HCT116 (cell line): ENCODE measurements at places on chromosomes 2 and 18. TPM values are rescaled to one million over a fixed set of nuclear protein-coding genes. Genes with fewer than 3 reads are reported as not detected.

DNA sequence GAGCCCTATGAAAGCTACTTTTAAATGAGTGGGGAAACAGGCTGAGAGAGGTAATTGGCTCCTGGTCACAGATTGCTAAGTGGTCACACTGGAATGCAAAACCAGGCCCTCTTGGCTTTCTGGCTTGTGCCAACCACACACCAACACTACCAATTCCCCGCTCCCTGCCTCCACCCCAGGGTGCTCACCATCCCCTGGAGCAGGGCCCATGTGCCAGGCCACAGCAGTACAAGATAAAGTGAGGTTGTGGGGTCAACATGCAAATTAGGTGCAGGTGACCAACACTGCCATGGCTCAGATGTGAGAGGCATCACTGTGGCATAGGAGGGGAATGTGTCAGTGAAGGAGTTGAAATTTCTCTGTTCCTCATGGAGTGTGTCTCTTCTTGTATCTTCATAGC is 312.5 kb downstream of the MYCN start:
- H3K36me3 ChIP-seq = no peaks in the 10 kb centered on the region
- H3K27ac ChIP-seq = no peak overlapping the region
- H3K4me3 ChIP-seq = no peak overlapping the region
- H3K4me1 ChIP-seq = no peaks in the 10 kb centered on the region
- H3K27me3 ChIP-seq = peaks cover 12% of the 10 kb centered on the region; the same call in 1 of the 2 replicates

DNA sequence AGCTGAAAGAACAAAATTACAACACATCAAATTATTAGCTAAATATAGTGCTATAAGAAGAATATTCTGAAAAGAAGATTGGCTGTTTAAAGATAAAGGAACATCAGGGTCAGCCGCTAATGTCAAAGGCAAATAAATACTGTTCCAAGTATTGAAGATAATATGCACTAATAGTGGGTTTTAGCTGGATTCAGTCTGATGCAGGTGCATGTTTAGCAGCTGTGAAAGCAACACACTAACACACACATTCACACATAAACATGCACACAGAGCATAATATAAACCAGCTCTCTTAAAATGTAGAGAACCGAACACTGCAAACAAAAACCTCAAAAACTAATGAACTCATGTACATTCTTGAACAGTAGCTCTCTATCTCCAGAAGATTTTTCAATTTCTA is 634.6 kb downstream of the ERBB4 start:
- no peak overlapping the region for H3K4me3 ChIP-seq
- DNase-seq = no peak
- H3K36me3 ChIP-seq = no peaks in the 10 kb centered on the region
- H3K27me3 ChIP-seq = no peaks in the 10 kb centered on the region
- no peaks in the 10 kb centered on the region for H3K4me1 ChIP-seq
- H3K27ac ChIP-seq = no peak overlapping the region

DNA sequence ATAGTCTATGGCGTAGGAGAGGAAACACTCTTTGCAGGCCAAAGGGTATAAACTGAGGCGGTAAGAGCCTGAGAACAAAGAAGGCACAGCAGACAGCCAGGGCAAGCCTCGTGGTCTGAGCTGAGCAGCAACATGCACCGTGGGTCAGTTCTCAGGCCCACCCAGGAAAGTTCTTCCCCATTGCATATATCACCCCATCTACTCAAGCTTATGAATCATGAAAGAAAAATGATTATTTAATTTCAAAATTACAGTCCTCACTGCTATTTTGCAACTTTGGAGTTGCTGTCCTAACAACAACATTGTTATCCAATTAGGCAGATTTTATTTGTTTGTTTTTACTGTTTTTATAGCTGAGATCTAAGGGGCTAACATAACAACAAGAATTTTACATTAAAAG is 54.7 kb upstream of the RIOK3 start:
- no peak overlapping the region for H3K27ac ChIP-seq
- no peak overlapping the region for H3K4me3 ChIP-seq
- no peaks in the 10 kb centered on the region for H3K36me3 ChIP-seq
- H3K27me3 ChIP-seq = no peaks in the 10 kb centered on the region

DNA sequence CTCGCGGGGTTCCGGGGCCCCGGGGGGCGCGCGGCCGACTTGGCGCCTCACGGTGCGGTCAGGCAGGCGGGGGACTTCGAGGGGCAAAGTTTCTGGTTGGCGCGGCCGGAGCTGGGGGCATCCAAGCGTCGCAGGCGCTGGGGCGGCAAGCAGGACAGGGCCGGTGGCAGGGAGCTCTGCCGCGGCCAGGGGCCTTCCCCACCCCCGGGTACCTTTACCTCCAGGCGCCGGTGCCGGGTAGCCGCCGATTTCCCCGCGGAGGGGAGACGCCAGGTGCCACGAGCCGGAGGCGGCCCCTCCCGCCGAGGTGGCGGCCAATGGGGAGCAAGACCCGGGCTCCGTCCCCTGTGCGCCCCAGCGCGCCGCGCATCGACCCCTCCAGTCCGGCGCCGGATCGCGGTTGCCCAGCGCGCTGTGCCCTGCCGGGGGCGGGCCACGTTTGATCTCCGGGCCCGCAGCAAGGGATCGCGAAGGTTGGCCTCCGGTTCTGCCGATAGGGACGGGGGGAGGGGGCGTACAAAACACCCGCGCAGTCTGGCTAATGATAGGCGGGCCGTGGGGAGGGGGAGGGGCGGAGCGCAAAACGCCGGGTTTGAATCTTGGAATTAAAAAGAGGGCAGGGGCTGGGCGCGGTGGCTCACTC is at the start of gene ST8SIA5:
Gene ST8SIA5 (minus strand): TSS at position 495 of the 643 bp plus-strand sequence. CDS start 545 bp downstream, outside the sequence.
- no peak within 1 kb of the TSS for H3K27ac ChIP-seq
- H3K4me1 ChIP-seq = no peaks in the 10 kb centered on the region
- H3K27me3 ChIP-seq = peaks cover 10% of the 10 kb centered on the region; the same call in 1 of the 2 replicates
- no peaks in the 10 kb centered on the region for H3K36me3 ChIP-seq
- H3K4me3 ChIP-seq = no peak within 1 kb of the TSS
- no peak for DNase-seq

GALR1 gene
- total RNA-seq = not detected

TUBA3E gene
- not detected for total RNA-seq
